AG10803 (cell line): ENCODE measurements at places on chromosomes 6 and 20.
A peak's percentile ranks its signal among the peaks of the same experiment; 100 is the strongest.

GRCh38 chr20:48608756-48609155 lies 219.0 kb downstream of the PREX1 start:
- DNase-seq: no peak

- no peak for DNase-seq
Measured at GRCh38 chr6:31968791-31969711, 2.9 kb downstream of the DXO start.

DNA sequence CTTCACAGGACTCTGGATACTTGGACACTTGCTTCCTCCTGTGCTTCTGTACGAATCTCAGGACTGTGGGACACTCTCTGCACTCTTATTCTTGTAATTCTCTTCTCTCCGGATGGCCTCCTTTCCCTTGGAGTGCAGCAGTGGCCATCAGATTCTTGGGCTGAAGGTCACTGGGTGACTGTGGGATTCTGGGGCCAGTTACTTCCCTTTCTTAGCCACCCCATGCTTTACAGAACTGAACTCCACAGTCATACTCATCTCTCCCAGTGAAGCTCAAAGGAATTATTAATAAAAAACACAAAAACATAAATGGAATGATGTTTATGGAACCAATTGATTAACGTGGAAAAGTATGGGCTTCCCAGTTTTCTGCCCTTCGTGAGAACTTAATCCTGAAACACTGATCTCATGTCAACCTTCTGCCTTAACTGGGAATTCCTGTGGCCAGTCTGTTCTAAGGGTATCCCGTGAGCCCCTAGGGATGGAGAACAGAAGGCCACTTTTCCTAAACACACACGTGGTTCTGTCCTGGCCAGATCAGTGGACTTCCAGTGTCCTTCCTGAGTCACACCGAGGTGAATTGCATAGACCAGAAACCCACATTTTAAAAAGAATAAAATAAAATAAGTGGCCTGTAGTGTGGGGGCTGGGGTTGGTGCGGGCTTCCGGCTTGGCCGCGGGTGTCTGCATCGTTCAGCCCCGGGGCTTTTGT lies 23.6 kb upstream of the HLA-E start:
- DNase-seq: no peak

DNA sequence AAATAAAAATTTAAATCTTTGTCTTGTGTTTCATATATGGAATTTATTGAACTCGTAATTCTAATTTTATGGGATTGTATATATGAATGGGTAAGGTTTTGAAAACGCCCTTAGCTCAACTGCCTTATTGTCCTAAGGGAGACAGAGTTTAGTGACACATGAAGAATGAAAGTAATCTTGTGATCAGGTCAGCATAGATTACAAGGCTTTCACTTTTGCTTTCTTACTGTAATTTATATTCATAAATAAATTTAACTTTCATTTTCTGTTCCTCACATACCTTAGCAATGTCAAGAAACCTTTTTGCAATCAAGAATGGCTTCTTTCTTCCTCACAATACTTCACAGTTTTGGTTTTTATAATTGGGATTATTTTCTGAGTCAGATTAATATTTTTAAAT lies 14.4 kb downstream of the KPNA5 start:
- no peak for DNase-seq

- DNase-seq: no peak
Measured at GRCh38 chr6:137941995-137942394, 74.9 kb downstream of the TNFAIP3 start.

DNA sequence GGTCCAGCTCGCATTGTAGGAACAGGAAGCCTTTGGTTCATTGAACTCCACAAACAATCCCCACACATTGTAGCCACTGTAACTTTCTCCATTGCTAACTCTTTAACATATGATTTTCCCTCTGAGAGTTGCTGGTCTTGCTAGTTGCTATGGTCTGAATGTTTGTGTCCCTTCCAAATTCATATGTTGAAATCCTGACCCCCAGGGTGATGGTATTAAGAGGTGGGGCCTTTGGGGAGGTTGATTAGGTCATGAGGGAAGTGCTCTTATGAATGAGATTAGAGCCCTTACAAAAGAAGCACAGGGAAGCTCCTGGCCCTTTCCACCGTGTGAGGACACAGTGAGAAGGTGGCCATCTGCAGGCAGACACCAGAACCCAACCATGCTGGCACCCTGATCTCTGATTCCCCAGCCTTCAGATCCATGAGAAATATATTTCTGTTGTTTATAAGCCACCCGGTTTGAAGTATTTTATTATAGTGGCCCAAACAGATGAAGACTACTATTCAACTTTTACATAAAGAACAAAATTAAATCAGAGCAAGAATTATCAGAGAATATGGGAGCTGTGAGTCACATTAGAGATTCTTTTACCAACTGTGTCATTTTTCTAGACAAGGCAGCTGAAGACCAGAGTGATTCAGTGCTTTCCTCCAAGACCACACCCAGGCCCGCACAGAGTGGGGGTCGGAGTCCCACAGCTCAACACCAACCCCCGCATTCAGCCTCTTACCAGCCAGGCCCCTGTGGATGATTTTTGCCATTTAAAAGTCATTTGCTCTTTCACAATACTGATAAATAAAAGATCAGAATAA lies 143.0 kb downstream of the SAMD5 start:
- peak; percentile 21 for DNase-seq

DNA sequence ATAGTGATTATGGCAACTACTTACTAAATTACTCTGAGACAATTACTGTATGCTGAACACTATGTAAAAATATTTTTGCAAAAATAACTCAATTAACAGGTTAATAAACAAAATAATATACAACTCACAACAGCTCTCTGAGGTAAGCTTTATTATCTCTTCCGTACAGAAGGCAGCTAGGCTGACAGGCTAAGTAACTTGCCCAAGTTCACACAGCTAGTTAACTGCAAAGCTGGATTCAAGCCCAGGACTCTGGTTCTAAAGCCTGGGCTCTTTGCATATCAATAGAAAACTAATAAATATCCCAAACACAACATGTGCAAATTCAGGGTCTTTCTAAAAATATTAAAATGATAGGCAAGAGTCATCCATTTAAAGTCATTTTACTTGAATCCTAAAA lies 169.5 kb upstream of the BEND3 start:
- DNase-seq: no peak

DNA sequence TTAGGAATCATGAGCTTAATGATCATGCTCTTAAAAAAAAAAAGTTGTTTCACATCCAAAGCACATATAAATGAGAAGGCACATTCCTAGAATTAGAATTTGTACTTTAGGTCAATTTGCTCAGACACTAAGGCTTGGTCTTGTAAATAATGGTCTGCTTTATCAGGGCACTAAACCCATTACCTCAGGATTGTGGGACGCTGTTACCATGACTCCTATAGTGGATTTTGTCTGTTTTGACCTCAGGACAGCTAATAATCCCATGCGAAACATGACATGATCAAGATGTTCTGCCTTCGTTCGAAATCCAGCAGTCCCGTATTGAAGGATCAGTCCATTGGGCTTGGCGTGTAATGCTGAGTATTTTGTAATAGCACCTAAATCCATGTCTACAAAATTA lies 2.4 kb downstream of the PGM3 start:
- DNase-seq: no peak
